Ureter (tissue), 1 donor: ENCODE measurements at places on chromosomes 11 and 22.

GRCh38 chr11:85710917-85711316 lies 24.9 kb upstream of the CCDC89 start:
- no peak for DNase-seq

GRCh38 chr22:45891996-45892621 lies 84.9 kb downstream of the WNT7B start:
- no peak for DNase-seq

- DNase-seq, result no peak
Observed at GRCh38 chr11:11931461-11932055, 76.9 kb downstream of the DKK3 start.

GRCh38 chr11:12706545-12707499 lies 32.6 kb downstream of the TEAD1 start:
- DNase-seq, result no peak

DNA sequence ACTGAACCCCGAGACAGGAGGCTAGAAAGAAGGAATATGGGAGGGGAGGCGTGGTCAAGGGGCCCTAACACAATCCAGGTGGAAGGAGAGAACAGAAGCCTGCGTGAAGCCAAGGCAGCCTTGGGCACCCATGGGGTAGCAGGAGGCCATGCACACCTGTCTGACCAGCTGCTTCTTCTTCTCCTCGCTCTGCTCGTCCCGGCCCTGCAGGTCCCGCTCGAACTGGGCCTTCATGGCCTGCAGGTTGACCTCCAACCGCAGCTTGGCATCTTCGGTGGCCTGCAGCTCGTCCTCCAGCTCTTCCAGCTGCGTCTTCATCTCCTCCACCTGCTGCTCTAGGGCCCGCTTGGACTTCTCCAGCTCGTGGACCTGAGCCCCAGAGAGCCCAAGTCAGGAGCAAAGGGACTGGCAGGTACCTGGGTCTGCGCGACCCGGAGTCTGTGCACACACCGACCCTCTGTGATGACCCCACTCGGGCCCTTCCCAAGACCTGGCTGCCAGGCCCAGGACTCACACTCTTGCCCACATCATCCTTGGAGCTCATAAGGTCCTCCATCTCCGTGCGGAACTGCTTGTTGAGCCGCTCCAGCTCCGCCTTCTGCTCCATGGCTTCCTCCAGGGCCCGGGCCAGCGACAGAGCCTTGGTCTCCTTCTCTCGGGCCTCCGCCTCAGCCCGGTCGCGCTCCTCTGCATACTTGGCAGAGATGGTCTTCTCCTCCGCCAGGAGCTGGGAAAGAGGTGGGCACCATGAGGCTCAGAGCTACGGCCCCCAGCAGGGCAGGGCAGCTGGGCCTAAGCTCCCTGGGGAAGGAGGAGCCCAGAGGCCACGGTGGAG lies 35.9 kb downstream of the APOL1 start:
- DNase-seq, result no peak

- DNase-seq, result no peak
Observed at GRCh38 chr11:21456186-21456585, 736.7 kb upstream of the ANO5 start.

GRCh38 chr22:49815641-49816091 lies 12.0 kb downstream of the BRD1 start:
- no peak for DNase-seq

GRCh38 chr22:24978308-24978707 lies 25.8 kb downstream of the KIAA1671 start:
- DNase-seq, result no peak

- no peak for DNase-seq
Observed at GRCh38 chr11:98979205-98979604, 41.5 kb upstream of the CNTN5 start.

DNA sequence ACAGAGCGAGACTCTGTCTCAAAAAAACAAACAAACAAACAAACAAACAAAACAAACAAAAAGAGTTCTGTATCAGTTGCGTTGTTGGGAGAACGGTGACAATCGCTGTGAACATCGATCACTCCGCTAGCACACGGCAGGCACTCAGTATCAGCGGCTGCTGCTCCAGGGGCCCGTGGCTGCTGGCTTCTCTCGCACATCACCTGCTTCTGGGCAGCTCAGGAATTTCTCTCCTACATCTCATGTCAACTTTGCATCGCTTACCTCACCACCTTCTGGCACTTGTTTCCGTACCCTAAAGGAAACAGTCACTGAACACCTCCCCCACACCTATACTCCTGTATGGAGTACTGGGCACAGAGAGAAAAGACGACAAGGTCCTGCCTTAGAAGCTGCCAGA lies 70.3 kb upstream of the WNT7B start:
- no peak for DNase-seq

- no peak for DNase-seq
Observed at GRCh38 chr22:20240447-20240764, 27.7 kb downstream of the RTN4R start.

DNA sequence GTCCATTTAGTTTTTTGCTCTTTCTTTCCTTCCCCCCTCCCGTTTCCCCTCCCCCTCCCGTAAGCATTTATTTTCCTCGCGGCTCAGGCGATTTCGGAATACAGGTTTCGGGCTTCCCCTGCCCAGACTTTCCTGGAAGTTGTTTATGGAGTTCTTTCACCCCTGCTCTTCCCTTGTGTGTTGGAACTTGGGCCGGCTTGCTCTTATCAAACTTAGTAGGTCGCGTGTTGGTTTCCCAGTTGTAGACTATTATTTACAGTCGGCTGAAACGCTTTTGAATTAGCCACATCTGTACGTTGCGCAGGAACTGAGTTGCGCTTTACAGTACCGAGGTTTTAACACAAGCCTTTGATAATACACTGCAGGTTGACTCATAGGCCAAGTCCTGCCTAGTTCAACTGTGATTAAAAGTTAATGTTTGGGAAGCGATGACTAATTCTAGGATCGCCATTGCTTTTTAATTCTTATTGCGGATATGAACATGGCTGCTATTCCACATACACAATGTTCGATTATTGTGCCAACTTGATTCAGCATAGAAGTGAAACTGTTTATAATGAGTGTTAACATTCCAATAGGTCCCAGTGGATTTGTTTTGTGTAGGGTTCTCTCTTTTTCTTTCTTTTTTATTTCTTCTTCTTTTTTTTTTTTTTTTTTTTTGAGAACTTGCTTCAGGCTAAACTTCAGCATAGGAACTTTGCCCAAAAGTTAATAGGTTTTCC lies 1.7 kb downstream of the YAP1 start:
- DNase-seq, result no peak

DNA sequence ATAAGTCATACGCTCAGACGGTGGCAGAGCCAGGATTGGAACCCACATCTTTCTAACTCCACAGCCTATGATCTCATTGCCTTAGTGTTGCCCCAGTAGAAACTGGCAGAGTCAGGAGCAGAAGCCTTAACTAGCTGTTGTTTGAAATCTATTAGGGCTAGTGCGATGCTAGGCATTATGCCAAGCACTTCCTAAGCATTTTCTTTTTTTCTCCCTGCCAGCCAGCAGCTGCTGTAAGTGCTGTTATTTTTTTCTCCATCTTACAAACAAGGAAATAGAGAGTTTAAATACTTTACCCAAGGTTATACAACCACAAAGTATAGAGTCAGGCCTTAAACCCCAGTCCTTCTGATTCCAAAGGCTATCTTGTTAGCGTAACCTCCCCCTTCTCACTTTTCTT lies 161.0 kb upstream of the SORL1-AS1 start:
- no peak for DNase-seq

DNA sequence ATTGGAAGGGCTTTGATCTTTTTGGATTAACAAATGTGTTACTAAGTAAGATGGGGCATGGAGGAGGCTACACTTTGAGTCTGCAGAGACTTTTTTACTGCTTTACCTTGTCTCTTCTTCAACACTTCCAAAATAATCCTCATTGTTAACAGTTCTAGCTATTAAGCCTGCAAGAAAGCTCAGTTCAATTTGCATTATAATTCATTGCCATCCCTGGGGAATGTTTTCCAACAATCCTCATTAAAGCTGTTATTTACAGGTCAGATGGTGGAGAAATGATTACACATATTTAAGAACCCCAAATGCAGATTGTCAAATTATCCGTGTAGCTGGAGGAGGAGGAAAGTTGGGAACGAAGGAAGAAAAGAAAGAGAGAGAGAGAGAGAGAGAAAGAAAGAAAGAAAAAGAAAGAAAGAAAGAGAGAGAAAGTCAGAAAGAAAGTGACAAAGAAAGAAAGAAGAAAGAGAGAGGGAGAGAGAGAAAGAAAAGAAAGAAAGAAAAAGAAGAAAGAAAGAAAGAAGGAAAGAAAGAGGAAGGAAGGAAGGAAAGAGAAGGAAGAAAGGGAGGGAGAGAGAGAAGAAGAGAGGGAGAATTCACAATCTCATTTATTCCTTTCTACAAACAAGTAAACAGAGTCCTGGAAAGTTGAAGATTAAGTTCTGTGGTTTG lies 443.9 kb downstream of the INSC start:
- no peak for DNase-seq

- DNase-seq, result no peak
Observed at GRCh38 chr22:24424901-24425775, 2.3 kb upstream of the ADORA2A start.

- peak; percentile 48 for DNase-seq
Observed at GRCh38 chr11:69002110-69002569, 10.9 kb downstream of the MRGPRF start.

DNA sequence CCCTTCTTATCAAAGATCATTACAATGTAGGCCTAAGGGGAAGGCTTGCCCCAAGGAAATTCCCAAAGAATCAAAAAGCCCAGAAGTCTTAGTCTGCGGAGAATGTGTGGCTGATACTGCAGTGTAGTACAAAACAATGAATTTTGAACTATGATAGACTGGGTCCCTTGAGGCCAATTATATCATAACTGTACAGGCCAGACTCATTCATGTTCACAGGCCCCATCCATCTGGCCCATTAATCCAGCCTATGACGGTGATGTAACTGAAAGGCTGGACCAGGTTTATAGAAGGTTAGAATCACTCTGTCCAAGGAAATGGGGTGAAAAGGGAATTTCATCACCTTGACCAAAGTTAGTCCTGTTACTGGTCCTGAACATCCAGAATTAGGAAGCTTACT lies 35.2 kb downstream of the IGLL1 start:
- no peak for DNase-seq

- no peak for DNase-seq
Observed at GRCh38 chr22:46802608-46803027, 40.2 kb downstream of the TBC1D22A start.

- no peak for DNase-seq
Observed at GRCh38 chr11:62666259-62666926, 1.3 kb downstream of the CSKMT start.

DNA sequence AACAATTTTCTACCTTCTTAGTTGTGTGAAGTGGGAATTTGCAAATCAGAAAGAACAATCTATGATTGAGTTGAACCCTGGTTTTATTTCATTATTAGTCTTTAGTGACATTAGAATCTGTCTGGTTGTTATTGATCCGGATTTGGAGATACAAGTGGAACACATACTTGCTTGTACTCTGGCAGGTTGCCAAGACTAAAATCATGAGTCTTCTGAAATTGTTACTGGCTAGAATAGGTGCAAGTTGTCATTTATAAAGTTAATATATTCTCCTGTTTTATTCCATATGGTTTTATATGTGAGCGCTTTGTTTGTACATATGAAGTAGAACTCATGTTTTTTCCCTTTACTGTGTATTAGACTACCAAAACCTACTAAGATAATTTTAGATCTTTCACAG lies 23.0 kb downstream of the CCDC15 start:
- no peak for DNase-seq

- no peak for DNase-seq
Observed at GRCh38 chr11:56887940-56888339, 100.8 kb upstream of the OR5AK2 start.

DNA sequence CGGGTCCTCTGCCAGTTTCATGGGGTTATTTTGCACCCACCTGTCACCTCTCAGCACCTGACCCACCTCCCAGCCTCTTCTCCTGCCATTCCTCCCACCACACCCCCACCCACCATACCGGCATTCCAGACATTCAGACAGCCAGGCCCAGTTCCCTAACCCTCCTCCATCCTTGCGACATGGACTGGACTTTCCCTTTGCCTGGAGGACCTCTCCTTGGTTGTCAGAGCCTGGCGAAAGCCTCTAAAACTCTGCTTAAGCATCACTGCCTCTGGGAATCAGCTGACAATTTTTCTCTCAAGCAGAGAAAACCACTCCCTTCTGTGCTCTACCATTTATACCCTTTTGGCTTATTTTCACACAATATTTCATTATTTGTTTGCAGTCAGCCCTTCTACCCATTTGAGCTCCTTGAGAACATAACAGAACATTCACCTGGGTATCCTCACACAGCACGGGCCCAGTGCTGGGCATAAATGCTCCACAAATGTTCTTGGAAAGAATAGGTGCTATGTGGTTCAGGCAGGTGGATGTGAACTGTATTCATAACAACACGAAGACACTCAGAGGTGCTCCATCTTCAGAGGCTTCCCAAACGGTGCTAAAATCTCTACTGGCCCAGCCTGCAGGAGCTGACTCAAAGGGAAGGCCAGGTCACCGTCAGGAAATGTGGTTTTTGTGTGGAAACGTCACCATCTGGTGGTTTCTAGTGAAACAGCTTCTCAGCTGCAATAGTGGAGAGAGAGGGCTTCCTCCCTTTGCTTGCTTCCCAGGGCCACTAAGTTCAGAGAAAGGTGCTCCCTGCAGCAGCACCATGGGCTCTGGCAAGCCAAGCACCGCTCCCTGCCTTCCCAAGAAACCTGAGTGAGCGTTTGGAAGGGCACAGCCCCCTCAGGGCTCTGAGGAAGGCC lies 10.4 kb downstream of the SPATA19 start:
- DNase-seq, result no peak

DNA sequence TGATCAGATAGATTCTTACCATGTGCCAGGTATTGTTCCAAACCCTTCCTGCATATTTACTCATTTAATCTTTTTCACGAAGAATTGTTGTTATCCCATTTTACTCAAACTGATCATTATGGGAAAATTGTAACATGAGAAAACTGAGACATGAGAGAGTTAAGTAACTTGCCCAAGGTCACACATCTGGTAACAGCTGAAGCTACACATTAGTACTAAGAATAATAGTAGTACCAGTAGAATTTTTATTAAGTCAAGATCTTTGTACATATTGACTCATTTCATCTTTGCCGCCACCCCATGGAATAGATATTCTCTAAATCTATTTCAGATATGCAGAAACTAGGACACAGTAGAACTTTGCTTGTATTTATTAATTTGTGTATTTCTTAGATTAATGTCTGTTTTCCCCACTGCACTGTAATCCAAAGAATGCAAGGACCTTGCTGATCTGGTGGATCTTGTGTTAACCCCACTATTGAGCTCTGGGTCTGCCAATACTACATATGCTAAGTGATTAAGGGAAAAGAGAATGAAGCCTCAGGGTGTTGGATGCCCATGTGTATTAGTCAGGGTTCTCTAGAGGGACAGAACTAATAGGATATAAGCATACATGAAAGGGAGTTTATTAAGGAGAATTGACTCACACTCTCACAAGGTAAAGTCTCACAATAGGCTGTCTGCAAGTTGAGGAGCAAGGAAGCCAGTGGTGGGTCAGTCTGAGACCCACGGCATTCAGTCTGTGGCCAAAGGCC lies 72.8 kb downstream of the PARVA start:
- no peak for DNase-seq

DNA sequence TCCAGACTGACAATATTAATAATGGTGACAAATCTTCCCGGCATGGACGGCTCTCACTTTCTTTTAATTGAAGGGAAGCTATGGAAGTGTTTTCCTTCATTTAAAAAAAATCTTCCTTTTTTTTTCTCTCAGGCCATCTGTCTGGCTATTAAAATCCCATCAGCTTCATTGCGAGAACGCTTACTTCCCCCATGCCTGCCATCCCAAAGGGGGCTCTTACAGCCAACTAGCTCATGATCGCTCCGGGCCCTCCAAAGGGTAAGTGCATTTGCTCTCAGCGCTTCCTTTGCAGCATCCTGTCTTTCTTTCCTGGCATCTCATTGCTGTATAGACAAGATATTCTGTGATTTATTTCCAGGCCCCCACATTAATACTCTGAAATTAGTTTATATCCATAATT lies 20.7 kb downstream of the CACNG2 start:
- no peak for DNase-seq
